Body of pancreas (tissue), 4 donors: ENCODE measurements at places on chromosomes 2 and 18.

DNA sequence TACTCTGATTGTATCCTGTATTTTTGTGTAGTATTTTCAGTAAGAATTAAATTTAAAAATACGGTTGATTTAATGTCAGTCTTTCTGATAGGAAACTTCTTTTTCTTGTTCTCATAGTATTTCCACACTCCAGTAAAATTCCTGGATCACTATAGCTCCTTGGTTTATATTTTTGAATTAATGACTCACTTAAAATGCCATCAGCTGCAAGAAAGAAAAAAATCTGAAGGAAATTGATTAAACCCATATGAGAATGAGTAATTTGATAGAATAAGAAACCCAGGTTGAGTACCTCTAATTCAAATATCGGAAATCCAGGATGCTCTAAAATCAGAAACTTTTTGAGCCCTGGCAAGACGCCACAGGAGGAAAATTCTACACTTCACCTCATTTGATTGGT, 186.8 kb upstream of the RND3 start:
- DNase-seq = no peak

DNA sequence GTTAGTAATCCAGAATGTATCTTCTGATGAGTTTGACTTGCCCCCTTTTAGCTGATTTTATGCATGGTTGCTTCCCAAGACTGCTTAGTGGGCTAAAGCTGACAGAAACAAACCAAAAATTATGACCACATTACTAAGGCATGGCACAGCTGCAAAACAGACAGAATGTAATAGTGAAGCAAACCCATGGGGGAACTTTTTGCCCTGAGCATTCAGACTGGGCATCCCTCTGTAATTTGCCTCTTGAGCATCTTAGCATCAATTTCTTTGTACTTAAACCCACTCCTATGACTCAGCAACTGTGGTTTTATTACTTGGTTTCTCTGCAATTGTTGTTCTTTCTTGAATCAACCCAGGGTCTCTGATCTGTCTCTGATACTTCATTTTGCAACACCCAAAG, 487.3 kb upstream of the DCC start:
- DNase-seq = no peak

GRCh38 chr2:232203936-232204335, 174.6 kb upstream of the ALPP start:
- no peak for DNase-seq

GRCh38 chr2:36420569-36421181, 65.1 kb downstream of the CRIM1 start:
- no peak for DNase-seq

- DNase-seq = no peak
These were observed 243.1 kb downstream of the ADCYAP1 start for GRCh38 chr18:1147730-1148129.

GRCh38 chr2:62586981-62587380, 81.0 kb upstream of the TMEM17 start:
- DNase-seq = no peak
